ENCODE measurements at places on chromosomes 16 and 17.

DNA sequence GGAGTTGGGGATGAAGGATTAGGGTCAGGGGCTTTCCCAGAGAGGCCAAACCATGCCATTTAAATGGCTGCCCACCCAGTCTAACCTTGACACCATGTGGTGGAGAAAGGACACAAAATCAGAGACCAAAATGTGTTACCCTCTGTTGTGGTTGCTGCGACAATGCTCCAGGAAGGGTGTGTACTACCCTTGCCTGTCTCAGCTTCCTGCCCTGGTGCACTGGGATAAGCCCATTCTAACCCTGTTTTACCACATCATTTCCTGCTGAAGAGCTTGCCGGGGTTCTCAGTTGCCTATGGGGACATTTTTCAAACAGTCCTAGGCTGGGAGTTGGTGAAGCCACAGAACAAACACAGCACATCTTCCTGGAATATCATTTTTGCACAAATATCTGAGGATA is 4.9 kb downstream of the OR4D1 start:
- DNase-seq: no peak

DNA sequence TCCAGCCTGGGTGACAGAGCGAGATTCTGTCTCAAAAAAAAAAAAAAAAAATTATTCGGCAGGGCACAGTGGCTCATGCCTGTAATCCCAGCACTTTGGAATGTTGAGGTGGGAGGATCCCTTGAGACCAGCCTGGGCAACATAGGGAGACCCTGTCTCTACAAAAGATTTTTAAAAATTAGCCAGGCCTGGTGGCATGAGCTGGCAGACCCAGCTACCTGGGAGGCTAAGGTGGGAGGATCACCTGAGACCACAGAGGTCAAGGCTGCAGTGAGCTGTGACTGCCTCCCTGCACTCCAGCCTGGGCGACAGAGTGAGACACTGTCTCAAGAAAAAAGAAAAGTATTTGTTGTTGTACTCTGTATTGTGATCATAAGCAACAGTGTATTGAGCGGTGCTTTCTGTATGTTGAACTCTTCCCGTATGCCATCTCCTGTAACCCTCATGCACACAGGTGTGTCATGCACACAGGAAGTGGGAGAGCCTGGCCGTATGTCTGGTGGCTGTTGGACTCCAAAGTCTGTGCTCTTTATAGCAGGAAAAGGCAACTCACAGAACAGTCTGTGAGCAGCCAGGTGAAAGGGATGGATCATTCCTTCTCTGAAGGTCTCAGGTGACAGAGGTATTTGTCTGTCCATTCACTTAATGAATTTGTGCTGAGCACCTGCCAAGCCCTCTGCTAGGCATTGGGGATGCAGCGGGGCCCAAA is 17.1 kb downstream of the CDH1 start:
- DNase-seq: no peak

DNA sequence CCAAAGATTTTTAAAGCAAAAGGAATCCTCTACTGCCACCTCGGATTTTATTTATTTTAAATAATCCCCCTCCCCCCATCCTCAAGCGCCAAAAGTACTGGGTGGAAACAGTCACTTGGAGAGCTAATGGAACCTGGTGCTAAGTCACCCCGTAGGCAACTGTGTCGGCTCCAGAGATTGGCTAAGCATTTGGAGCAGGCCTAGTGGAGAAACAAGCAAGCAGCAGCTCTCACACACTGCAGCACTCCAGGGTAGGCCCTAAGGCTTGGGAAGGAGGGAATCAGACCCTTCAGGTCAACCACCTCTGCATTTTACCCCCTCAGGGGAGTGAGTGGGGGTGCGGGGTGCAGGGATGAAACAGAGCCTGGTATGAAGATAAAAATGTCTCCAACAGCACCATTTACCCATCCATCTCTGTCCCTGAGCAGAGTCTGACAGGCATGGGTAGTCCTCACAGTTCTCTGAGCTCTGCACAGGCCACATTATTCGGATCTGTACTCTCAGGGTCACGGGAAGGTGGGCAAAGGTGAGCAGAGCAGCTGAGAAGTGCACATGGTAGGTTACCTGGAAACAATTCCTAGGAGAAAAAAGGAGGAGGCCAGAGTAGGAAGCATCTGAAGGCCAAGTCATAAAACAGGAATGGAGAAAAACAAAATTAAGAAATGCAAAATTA is 27.2 kb upstream of the STAC2 start:
- DNase-seq: no peak

DNA sequence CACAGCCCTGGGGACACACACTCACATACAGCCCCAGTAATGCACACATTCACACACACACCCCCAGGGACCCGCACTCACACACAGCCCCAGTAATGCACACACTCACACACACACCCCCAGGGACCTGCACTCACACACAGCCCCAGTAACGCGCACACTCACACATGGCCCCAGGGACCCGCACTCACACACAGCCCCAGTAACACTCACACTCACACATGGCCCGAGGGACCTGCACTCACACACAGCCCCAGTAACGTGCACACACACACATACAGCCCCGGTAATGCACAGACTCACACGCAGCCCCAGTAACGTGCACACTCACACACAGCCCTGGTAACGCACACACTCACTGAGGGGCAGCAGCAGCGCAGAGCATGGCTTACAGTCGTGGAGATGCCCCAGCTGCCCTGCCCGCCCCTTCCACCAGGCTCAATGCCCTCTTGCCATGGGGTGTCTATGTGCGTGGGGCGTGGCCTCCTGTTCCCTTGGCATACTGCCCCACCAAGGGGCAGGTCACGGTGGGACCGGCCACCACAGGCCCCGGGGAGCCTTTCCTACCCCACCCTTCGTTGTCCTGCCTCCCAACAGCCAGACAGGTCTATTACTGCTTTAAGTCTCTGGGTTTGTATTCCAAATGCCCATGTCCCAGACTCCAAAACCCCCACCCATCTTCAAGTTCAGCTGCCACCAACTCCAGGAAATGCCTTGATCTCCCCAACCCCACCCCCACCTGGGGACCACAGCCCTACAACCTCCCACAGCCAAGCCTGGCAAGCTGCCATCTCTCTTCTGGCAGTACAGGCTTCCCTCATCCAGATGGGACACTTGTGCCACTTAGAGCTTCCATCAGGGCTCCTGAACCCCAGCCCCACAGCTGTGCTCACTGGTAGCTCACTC is 2.7 kb downstream of the CCDC102A start:
- no peak for DNase-seq

DNA sequence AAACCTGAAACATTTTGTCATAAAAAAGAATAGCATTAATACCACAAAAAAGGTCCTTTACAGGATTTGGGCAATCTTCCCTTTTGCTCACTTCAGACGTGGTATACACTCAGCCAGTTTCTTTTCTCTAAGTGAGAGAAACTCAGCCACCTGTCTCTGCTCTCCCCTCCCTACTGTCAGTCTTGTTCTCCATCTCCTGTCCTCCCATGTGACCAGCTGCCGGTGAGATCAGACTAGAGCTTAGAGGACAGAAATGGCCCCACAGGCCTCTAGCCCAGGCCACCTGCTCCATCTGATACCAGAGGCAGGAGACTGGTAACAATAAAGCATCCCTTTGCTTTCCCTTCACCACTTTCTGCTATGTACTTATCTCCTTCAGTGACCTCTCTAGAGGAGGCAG is 34.9 kb downstream of the CMC2 start:
- no peak for DNase-seq

DNA sequence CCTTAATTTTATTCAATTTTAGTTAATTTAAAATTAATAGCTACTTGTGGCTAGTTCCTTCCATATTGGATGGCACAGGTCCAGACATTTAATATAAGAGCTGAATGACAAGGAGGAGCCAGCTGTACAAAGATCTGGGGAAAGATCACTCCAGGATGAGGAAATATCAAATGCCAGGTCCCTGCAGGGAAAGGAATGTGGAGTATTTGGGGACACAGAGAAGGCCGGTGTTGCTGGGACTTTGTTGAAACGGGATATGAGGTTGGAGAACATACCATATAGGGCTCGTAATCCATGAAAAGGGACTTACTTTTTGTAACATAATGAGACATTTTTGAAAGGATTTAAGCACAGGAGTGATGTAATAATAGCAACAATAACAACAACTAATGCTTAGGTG is 426.8 kb downstream of the HS3ST4 start:
- DNase-seq: no peak

GRCh38 chr17:72113751-72114150 is 7.1 kb upstream of the SOX9 start:
- DNase-seq: no peak

- no peak for DNase-seq
Measured at GRCh38 chr17:36001862-36002603, 680 bp upstream of the CCL15 start.
